IMR-90 (cell line): ENCODE measurements at places on chromosomes 2 and 18. TPM values are rescaled to one million over a fixed set of nuclear protein-coding genes. Genes with fewer than 3 reads are reported as not detected.

The BCL2 gene
- total RNA-seq: 0.54 and 0.56 TPM in 2 replicates

The ZSCAN30 gene
- 16.9 and 17.7 TPM in 2 replicates for total RNA-seq

GRCh38 chr2:161096336-161096735 lies 63.9 kb upstream of the TANK start:
- DNase-seq: no peak

DNA sequence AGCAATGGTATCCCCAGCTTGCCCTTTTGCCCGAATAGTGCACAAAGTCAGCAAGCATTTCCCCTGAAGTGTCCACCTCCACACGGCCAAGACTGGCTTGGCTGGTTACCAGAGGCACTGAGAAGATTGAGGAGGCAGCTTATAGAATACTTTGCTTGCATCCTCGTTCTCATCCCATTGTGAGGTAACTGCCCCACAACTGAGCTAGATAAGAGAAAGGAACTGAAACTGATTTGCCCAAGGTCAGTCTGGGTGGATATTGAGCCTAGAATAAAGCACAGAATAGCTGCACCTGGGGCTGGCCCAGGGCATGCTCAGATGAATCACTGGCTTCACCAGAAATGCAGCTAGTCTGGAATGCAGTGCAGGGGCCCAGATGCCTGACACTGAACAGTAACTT lies 32.7 kb upstream of the MAP4K3 start:
- DNase-seq: peak; percentile 70

DNA sequence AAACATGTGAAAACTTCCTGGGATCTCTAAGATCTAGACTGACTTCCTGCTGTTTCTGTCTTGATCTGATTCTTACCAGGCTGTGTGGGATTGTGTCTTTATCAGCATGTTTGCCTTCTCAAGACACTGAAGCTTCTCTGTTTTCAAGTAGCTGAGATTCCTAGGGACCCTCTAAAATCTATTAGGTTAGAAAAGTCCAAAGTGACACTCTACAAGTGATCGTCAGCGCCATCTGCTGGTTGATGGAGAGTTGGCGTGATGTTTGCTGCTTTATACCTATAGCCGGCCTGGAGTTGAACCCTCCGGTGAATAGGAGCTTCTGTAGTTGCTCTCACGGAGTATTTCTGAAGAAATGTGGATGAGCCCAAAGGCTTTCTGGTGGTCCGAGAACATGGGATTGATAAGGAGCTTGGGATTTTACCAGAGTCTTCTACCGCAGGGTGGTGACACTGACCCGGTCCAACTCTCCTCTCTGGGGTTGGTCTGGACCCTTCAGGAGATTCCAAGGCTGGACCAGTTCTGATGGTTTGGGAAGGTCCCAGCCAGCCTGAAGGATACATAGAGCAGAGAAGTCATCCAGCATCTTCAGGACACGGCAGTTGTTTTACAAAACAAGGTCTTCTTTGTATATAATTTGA lies 96.0 kb upstream of the TTC39C start:
- DNase-seq: peak; percentile 56
